ENCODE measurements at places on chromosomes 11 and 22.

DNA sequence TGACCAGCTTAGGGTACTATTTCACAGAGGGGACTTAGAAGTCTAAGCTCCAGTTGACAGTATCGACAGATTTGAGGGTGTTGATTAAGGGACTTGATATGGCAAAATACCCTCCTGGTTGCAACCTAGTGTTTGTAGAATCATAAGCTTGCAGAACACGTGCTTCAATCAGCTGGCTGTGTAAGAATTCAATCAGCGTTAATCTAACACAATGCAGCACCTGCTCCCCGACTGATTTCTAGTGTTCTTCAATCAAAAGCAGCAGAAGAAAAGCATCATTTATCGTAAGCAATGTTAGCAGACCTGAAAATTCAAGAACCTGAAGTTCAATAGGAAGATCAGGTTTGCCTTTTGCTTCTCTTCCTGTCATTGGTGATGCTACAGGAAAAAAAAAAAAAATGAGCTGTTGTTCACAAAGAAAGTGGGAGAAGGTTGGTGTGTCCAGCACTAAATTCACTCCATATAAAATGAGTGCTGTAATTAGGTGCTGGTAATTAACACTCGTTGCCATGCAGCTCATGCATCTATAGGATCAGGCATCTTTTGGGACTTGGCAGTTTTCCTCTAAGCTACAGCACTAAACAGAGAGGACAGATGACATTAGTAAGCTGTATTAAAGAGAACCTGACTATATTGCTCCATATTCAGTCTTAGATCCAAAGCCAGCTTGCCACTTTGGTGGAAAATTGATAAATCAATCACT lies 840.3 kb downstream of the OPCML start:
- DNase-seq = no peak

- no peak for DNase-seq
Measured at GRCh38 chr22:32728291-32728690, 73.2 kb upstream of the TIMP3 start.

DNA sequence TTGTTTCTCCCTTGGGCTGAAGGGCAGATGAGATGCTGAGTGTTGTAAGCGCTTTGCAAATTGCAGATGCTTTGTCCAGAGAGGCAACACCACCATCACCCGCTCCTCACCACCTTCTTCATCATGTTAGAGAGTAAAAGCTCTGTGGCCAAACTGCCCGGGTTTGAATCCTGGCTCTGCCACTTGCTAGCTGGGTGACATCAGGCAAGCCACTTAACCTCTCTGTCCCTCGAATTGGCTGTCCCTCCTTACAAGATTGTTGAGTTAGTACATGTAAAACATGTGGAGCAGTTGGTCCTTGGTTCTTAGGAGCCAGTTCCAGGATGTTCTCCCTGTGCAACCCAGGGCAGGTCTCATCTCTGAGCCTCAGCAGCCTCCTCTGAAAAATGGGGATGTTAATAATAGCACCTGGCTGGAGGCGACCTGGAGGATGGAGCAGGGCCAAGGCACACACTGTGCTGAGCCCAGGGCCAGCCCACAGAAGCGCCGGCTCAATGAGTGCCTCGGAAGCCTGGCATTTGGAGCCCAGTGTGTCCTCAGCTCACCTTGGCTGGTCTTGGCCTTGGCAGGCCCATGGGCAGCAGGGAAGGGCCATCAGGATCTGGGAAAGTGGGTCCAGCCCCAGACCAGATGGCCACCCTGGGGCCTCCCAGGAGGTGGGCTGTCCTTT lies 10.5 kb downstream of the C11orf86 start:
- no peak for DNase-seq

DNA sequence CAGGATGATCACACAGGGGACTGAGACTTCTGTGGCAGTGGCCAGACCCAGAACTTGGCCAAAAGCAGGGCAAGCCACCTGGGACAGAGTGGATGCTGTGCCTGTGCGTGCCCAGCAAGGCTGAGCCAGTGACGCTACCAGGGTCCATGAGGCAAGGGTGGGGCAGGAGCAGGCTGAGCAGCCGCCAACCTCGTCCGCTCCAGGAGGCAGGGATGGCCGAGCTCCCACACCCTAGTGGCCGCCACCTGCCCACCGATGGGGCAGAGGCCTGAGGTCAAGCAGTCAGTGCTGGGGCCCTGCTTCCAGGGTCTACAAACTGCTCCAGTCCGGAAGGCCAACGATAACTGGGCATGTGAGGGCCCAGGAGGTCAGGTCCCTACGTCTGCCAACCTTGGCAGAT lies 7.3 kb downstream of the KRTAP5-9 start:
- DNase-seq = no peak

GRCh38 chr11:128789497-128790150 lies 77.5 kb downstream of the KCNJ1 start:
- no peak for DNase-seq

- DNase-seq = no peak
Measured at GRCh38 chr11:35061516-35062440, 77.2 kb upstream of the CD44 start.

- DNase-seq = no peak
Measured at GRCh38 chr11:122717264-122717867, 61.8 kb downstream of the UBASH3B start.

DNA sequence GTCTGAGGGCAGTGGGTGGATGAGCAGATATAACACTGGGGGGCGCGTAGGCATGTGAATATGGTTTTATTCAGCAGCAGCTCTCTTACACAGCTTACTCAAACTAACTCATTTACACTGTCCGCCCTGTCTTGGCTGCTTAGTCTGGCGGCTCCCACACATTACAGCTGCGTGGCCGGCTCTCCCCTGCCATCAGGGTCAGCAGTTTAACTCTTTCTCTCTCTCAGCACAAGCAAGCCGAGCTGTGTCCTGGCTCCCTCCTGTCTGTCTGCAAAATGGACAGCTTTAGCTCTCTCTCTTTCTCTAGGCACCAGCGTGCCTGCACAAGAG lies 1310.1 kb upstream of the RAG2 start:
- no peak for DNase-seq

- no peak for DNase-seq
Measured at GRCh38 chr22:38845004-38845740, 1.3 kb upstream of the NPTXR start.

- no peak for DNase-seq
Measured at GRCh38 chr11:8213376-8213775, 44.6 kb upstream of the RIC3 start.

DNA sequence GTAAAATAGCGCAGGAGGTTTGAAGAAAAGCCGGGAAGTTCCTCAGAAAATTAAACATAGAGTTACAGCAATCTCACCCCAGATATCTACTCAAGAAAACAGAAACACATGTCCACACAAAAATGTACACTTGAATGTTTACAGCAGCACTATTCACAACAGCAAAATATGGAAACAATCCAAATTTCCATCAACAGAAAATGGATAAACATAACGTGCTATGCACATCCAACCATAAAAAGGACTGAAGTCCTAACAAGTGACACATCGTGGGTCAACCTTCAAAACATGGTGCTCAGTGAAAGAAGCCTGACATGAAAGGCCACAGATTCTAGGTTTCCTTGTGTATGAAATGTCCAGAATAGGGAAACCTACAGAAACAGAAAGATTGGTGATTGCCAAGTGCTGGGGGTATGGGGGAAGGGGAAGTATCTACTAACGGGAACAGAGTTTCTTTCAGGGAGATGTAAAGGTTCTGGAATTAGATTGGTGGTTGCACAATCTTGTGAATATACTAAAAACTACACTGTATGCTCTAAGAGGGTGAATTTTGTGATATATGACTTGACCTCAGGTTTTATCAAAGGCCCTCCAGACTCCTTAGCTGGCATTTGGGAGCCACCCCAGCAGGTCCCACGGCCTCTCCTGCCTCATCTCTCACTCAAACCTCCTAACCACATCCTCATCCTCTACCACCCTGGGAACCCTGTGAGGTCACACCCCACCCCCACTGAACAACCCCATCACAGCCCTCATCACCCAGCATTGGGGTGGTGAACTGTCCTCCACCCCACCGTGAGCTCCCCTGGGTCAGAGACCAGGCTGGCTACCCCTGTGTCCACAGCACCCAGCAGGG lies 69.2 kb upstream of the PRR5 start:
- DNase-seq = no peak

- no peak for DNase-seq
Measured at GRCh38 chr11:20368438-20368837, 4.9 kb downstream of the HTATIP2 start.

- no peak for DNase-seq
Measured at GRCh38 chr11:114314096-114314495, 17.9 kb downstream of the NNMT start.

DNA sequence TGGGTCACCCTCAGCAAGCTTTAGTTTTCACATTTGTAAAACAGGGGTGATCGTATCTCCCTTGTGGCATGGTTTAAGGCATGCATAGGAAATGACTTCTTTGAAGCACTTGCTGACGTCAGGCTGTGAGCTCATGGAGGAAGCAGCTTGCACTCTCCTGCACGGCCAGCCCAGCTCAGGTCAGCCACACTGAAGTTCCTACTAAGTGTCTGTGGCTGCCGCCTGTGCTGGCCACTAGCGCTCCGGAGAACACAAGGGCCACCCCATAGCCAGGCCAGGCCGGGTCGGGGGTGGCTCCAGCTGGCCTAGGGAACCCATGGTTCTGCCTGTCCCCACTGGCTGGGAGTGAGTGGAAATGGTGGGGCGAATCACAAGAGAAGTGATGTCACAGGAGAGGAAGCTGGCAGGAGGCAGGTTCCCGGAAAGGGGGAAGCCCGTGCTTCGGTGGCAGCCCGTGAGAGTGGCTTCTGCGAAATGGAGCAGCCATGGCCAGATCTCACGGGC lies 28.2 kb downstream of the KCTD17 start:
- DNase-seq = no peak

DNA sequence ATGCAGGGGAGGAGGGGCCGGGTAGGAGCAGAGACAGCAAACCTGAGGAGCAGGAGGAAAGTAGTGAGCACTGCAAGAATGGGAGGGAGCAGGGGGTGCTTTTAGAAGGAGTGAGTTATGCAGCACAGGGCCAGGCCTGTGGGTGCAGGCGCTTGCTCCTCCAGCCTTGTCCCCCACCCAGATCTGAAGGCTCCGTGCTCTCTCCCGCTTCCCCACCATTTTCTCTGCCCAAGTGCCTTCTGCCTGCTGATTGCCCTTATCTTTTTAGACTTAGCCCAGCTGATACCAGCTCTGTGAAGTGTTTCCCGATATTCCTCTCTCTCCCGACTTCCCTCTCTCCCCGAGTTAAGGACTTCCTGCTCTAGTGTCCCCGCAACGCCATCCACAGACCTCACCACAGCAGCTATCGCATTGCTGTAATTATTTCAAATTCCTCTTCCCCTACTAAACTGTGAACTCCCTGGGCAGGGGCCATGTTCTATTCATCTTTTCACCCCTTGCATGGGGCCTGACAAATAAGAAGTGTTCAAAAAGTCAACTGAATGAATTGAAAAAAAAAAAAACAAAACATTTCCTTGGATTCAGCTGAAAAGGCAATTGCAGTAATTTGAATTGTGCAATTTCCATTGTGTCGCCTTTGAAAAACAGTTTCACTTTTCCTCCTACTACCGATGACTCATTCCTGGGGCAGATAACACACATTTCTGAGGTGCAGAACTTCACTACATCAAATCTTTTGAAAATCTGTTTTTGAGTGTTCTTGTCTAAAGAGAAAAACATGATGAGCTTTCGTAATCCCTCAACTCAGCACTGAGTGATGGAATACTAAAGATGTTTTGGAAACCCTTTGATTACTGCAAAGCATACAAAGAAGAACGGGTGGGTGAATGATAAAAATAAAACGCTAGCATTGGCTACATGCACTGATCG lies 69.7 kb upstream of the BMAL1 start:
- DNase-seq = no peak

DNA sequence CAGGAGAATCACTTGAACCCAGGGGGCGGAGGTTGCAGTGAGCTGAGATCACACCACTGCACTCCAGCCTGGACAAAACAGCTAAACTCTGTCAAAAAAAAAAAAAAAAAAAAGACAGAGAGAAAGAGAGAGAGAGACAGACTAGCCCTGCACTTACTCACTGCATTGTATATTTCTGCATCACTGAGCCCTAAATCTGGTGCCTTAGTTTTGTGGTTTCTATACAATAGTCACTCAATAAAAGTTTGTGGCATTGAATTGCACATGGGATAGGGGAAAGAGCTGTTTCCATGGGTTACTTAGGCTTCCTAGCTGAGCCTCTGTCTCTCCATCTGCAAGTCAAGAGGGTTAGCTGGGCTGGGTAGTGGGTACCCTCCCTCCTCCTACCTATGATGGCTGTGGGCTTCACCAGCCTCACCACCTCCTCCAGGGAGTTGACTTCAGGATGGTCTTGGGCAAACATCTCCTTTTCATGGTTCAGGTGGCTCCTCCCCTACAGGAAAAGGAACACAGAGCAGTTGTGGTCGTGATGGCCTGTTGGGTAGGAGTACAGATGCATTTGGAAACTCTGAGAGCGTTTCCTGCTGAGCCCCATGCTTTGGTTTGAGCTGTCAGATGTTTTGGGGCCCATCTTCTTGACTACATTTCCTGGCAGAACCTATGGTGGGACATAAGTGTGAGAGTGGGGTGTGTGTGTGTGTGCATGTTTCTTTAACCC lies 73.2 kb downstream of the CCDC81 start:
- no peak for DNase-seq

GRCh38 chr11:134541355-134541754 lies 129.3 kb upstream of the B3GAT1 start:
- no peak for DNase-seq

DNA sequence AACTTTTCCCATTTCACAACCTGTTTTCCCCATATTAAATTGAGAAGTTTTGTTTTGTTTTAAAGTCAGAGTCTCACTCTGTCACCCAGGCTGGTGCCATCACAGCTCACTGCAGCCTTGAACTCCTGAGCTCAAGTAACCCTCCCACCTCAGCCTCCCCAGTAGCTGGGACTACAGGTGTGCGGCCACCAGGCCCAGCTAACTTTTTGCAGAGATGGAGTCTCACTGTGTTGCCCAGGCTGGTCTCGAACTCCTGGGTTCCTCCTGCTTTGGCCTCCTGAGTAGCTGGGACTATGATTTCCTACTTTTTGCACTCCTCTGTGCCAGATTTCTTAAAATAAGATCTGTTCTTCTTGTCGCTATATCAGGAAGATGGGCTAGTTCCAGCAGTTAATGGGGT lies 44.9 kb downstream of the GNB1L start:
- DNase-seq = no peak

DNA sequence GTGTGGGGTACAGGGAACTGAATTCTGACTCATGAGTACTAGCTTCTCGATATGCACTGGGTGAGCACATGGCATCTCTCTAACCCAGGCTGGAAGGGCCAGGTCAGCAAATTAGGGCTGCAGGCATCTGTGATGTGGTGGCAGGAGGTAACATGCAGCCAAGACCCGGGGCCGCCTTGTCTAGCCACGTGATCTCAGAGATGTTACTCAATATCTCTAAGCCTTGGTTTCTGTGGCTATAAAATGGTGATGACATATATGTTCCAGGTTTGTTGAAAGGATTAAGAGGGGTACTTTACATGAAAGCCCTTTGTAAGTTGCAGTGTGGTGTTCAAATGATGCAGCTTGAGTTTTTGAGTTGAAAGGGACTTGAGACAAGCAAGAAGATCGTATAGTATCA lies 3.2 kb downstream of the ST14 start:
- no peak for DNase-seq
